ENCODE measurements at places on chromosomes 13 and 19. TPM values are rescaled to one million over a fixed set of nuclear protein-coding genes. Genes with fewer than 3 reads are reported as not detected.

COL4A1 gene
- not detected for total RNA-seq

SRRM5 gene
- total RNA-seq = 0.08 TPM

ELSPBP1 gene
- not detected for total RNA-seq

OVOL3 gene
- not detected for total RNA-seq

MIDN gene
- 45.3 TPM for total RNA-seq
